Posterior vena cava (tissue), 2 donors: ENCODE measurements at places on chromosomes 5 and 9.

- no peak for DNase-seq
Observed at GRCh38 chr5:122515709-122516431, 203.8 kb downstream of the SNCAIP start.

- DNase-seq, result peak; percentile 68
Observed at GRCh38 chr5:437281-437771, 5.7 kb upstream of the EXOC3 start.

DNA sequence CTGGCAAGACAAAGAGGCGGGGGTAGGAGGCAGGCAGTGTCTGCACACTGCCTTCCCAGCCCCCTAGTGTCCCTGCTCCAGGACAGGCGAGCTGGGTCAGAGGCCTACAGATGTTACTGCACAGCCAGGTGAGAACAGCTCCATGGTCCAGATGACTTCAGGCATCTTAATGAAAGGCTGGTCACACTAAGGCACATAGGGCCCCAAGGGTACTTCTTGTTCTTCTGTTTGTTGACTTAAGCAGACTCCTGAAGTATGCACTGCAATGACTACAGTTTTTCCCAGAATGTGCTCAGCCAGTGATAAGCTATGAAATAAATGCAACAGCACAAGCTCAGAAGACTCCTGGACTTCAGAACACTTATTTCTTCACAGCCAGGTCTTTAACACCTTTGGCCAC is 27.4 kb downstream of the ATPSCKMT start:
- no peak for DNase-seq

DNA sequence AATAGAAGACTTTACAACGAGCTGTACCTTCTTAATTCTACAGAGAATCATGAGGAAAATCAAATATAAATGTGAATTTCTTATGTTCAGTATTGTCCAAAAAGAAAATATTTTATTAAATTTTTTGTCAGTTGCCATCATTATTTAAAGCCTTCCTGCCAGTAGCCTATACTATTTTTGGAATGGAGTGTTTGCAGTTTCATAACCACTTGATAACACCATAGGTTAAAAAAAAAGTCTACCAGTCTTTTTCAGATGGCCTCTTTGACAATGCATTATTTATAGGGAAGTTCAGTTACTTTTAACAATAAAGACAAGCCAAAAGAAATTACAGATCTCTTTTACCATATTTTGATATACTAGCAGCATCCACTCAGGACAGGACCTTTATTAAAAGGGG is 80.3 kb upstream of the CCDC152 start:
- DNase-seq, result no peak

DNA sequence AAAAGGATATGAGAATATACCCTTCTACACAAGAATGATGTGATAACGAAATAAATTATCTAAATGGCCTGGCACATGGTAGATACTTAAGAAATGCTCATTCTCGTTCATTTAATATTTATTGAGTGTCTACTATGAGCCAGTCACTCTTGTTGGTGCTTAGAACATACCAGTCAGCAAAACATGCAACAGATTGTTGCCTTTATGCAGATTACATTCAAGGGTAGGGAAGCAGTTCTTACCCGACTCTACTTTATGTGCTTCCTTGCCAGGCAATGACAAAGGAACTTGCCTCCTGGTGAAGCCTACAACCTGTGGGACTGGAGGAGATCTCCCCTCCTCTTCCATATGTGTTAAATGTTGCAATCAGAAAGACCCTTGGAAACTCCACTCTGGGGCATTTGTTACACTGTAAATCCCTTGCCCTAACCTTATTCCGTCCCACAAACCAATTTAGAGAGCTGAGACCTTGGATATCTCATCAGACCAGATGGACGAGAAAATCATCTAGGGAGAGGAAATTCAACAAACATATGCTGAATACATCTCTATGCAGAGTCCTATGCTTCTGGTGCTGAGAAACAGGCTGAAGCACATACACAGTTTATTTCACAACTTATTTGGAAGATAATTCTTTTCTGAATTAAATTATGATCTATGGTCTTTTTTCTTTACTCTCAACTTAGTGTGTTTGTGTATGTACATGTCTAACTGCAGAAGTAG is 128.1 kb upstream of the TRIM32 start:
- DNase-seq, result no peak

GRCh38 chr9:127116957-127117356 is 5.5 kb downstream of the ANGPTL2 start:
- peak; percentile 31 for DNase-seq
